ENCODE measurements at places on chromosomes 1 and 21.

DNA sequence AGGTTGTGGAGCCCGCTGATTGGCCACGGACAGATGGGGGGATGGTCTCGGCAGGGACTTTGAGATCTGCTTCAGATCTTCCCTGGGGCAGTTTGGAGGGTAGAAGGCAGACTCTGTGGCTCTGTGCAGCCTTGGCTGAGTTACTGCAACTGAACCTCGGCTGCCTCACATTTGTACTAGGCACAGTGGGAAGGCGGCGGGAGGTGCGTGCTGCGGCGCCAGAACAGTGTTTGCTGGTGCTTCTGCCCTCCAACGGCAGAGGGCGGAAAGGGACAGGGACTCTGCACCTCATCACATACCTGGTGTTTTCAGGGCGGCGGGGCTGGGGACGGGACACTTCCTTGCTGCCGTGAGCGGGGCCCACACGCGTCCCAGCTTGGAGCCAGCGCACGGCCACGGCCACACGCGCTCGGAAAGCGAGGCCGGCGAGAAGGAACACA, 26.2 kb downstream of the SLC66A1 start:
- DNase-seq, result no peak

DNA sequence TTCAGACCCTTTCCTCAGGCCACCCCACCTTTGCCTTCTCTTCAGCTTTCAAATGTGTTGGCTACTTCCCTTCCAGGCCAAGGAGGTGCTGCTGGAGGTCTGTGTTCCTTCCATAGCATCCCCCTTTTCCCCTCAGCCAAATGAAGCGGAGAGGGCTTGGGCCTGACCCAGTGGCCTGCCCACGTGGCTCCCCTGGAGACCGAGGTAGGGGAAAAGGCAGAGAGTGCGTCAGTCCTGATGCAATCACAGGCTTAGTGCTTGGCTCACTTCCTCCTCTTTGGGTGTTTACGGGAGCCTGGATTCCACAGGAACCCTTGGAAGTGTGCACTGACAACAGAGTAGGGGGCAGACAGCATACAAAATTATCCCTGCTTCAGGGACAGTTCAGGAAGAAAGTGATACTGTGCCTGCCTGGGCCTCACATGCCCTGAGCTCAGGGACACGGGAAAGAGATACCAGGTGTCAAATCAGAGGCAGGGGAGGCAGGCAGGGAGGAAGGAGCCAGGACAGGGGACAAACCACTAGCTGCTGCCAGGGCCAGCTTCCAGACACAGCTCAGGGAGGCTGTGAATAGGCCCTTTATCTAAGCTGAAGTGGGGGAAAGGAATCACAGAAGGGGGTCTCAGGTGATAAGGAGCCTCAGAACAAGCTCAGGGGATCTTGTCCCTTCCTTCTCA, 16.6 kb upstream of the PTP4A2 start:
- DNase-seq, result peak; percentile 84

DNA sequence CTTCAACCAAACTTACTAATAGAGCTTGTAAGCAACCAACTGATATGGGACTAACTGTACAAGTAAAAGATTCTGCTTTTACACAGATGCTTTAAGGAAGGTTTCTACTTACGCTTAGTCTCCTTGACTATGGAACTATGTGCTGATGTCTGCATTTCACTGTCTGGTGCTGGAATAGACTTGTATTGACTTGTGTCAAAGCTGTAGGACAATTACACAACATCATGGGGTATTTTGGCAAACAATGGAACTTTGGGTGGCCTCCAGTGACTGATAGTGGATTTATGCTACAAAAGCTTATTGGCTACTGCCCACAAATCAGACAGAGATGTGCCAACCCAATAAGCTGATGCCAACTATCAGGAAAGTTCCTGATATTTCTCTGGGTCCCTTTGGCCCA, 10.6 kb downstream of the CBR1 start:
- no peak for DNase-seq

DNA sequence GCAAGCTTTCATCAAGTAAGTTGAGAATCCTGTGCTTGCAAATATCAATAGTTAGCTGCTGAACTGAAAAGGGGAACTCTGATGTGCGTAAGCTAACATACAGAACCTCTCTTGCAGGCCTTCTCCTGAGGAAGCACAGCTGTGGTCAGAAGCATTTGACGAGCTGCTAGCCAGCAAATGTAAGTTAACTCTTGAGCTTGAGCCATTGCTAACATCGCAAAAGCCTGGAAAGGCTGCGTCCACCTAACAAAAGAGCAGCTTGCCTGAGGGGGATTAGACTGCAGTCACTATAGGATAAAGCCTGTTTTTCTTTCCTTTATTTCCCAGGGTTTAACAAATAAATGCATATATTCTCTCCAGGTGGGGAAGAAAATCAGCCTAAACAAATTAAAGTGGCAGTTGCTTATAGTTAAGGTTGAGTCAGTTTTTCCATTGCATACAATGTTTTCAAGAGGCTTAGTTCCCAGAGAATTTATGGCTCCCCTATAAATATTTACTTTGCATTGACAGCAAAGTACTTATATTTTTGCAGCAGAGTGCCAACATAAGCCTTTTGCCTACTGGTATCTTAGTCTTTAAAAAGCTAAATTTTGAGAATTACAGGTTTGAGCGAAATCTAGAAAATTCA, 1.5 kb downstream of the RGS2 start:
- peak; percentile 59 for DNase-seq

GRCh38 chr1:159778266-159778665, 2.5 kb upstream of the DUSP23 start:
- no peak for DNase-seq

- DNase-seq, result no peak
Observed at GRCh38 chr1:246794828-246795671, 70.8 kb downstream of the SCCPDH start.

GRCh38 chr1:246565751-246566127, 322 bp downstream of the TFB2M start:
- DNase-seq, result no peak

GRCh38 chr1:45299981-45300668, 26.6 kb upstream of the HPDL start:
- DNase-seq, result peak; percentile 50

DNA sequence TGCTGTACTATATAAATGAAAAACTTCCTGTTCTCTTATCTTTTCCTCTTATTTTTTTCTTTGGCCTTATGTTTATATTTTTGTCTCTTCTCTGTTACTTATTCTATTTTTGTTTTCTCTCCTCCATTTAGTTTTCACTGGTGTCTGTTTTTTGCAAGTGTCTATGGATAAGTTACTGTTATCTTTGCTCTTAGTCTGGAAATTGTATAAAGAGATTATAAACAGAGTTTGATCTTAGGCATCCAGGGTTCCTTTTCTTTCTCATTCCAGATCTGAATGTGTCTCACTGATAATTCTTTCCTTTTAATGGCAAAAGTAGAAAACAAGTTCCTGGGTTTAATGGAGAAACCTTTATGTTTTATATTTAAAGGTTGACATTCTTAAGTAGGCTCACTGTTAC, 34.5 kb downstream of the MAN1A2 start:
- DNase-seq, result no peak

GRCh38 chr1:35539824-35540261, 17.4 kb downstream of the KIAA0319L start:
- DNase-seq, result no peak

GRCh38 chr1:193103759-193104501, 1.3 kb downstream of the GLRX2 start:
- no peak for DNase-seq

GRCh38 chr1:224266915-224267856, 62.8 kb downstream of the NVL start:
- DNase-seq, result no peak

All from left hindlimb (tissue), 1 donor.